ENCODE measurements at places on chromosomes 6 and 20.

GRCh38 chr6:165511807-165512206 lies 151.2 kb downstream of the PDE10A start:
- DNase-seq: no peak

GRCh38 chr20:22339091-22339881 lies 245.1 kb downstream of the FOXA2 start:
- DNase-seq: no peak

- no peak for DNase-seq
These were observed 61.6 kb downstream of the RPRD1B start for GRCh38 chr20:38095017-38095686.

GRCh38 chr6:165571721-165572132 lies 91.3 kb downstream of the PDE10A start:
- DNase-seq: no peak

DNA sequence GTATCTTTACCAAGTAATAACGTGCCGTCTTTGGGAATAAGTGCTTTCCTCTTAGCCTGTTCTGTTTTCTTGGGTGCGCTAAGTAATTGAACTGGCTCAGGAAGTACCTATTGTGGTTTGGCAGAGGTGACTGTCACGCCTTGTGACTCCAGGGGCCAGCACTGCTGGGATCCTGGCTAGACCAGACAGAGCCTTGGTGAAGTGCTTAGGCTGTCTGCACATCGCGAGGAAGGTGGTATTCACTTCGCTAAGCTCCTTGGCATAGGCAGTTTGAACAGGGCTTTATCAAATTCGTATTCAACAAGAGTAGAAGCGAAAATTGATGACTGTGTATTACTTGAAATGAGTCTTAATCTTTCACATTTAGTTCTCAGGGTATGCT lies 17.6 kb downstream of the PRDM1 start:
- peak; percentile 24 for DNase-seq

DNA sequence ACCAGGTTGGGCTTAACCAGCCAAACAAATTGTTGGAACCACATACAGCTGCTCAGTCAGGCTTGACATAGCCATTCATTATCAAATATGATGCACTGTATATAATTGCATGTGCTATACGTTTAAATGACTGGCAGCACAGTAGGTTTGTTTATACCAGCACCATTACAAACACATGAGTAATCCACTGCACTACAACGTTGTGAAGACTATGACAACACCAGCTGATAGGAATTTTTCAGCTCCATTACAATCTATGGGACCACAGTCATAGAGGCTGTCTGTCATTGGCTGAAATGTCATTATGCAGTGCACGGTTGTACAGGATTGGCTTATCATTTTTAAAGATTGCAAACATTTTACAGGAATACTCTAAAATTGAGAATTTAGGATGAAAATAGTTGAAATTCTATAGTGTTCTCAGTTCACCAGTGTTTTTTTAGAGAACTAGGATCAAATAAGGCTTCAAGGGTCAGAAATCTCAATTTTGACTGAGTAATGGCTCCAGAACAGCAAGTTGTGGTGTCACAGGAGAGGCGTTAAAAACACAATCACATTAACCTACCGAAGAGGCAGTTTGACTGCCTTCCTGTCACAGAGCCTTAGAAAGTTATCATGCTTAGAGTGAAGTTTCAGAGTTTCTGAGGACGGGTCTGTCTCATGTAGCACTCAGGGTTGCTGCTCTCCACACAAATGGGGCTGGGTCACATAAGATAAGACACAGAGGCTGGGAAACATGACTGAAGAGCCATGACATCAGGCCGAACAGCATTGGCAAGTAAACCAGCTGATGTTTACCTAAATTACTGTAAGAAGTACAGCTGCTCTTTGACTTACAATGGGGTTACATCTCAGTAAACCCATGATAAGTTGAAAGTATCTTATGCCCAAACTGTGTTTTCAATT lies 60.7 kb upstream of the SMLR1 start:
- no peak for DNase-seq

All from stimulated activated naive CD4-positive, alpha-beta T cell (primary cell).